ENCODE measurements at places on chromosomes 12 and 14. TPM values are rescaled to one million over a fixed set of nuclear protein-coding genes. Genes with fewer than 3 reads are reported as not detected.

GRCh38 chr12:57539134-57539768 lies 7.7 kb downstream of the DCTN2 start:
- peak; percentile 94 for DNase-seq

- DNase-seq = no peak
Measured at GRCh38 chr14:98689951-98690350, 582.0 kb downstream of the BCL11B start.

GRCh38 chr12:52656616-52657015 lies 4.6 kb upstream of the KRT2 start:
- no peak for DNase-seq

NID2 gene
- 0.22 TPM for total RNA-seq

CELA1 gene
- not detected for total RNA-seq

All from K562 (cell line).